GM06990 (cell line): ENCODE measurements at places on chromosomes 3 and 15.

GRCh38 chr3:49158103-49158709, 7.9 kb downstream of the CCDC71 start:
- no peak for DNase-seq

DNA sequence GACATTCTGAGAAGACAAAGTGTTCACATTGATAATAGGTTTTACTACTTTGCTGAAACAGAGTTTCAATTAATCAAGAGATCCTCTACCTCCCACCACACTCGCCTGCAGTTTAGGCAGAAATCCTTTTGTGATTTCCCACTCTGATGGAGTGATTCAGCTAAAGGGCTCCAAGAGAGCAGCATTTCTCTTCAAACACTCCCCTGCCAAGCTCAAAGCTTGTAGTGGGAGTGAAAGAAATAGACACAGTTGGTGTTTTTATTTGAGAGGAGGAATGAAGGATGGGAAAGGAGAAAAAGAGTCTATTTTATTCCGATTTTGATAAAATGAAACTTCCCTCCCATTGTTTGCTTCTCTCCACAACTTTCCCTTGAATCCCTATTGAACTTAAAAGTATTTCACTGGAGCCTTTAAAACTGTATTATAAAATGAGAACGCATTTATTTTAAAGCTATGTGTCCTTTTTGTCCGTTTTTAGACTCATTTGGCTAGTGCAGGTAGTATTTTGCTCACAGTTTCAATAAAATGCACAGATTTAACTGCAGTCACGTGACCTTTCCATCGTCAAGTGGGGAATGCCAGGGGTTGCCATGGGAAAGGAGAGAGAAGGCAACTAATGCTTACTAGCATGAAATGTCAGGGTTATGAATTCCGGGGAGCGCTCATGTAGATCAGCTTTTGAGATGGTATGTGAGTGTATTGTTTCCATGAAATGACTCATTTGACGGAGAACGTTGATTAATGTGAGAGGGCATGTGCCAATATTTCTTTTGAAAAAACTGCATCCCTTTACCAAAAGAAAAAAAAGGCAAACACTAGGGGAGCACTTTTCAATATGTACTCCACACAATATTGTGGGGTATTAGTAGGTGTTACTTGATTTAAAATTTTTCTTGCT, 7.7 kb upstream of the OSBPL11 start:
- no peak for DNase-seq

DNA sequence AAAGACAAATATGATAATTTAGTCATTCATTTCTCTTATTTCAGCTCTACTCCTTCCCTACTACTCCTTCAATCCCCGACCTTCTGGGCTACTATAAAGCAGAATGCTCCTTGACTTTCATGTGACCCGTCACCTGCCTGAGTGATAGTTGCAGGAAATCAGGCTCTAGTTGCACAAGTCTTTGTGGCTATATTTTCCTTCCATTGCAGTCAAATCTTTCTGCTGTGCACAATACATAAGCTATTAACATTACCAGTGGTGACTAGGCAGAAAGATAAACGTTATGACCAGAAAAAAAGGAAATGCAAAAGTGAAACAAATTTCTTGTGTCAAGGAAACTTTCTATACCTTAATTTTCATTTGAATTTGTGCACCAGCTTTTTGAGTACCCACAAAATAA, 2.3 kb downstream of the SUCNR1 start:
- DNase-seq = peak; percentile 29

GRCh38 chr3:110973263-110973895, 98.2 kb upstream of the NECTIN3 start:
- no peak for DNase-seq

DNA sequence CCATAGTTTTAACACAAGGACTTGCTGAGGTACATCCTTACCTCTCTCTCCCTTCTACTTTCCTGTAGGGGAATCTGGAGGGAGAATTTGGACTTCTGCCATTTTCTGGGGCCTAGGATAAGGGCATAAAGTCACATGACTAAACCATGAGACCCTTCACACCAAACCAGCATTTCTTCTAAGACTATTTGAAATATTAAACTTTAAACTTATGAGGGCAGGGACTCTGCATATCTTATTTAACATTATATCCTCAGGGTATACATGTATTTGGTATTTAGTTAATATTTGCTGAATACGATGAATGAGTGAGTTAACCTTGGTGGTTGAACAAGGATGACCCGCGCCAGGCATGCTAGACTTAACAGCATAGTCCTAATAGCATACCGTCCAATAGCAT, 63.4 kb downstream of the USP13 start:
- DNase-seq = no peak

GRCh38 chr3:141469720-141470119, 17.1 kb upstream of the RASA2 start:
- DNase-seq = no peak

DNA sequence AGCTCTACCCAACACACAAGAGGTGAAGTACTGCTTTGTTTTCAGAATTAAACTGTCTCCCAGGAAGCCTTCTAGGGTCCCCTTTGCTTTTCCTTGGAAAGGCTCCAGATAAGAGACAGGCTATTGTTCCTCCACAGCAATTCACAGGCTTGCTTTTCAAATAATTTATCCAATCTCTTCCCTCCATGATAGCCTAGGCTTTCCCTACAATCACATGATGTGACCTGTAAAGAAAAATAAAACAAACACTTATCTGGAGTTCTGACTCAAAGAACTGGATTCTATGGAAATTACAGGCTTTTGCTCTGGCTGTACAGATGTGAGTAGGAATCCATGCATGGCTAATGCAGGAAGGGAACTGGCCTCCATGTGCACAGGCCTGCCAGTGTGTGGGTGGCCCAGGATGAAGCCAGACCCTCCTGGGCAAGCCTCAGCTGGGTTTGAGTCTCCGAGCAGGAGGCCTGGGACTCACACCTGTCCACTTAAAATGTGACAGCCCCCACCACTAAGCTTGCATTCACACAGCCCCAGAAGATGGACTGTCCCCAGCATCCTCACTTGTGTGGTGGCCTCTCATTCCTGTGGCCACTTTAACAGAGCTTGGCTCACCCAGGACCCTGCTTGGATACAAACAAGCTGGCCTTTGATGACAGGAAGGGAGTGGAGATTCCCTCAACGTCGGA, 75.8 kb upstream of the LEKR1 start:
- no peak for DNase-seq

DNA sequence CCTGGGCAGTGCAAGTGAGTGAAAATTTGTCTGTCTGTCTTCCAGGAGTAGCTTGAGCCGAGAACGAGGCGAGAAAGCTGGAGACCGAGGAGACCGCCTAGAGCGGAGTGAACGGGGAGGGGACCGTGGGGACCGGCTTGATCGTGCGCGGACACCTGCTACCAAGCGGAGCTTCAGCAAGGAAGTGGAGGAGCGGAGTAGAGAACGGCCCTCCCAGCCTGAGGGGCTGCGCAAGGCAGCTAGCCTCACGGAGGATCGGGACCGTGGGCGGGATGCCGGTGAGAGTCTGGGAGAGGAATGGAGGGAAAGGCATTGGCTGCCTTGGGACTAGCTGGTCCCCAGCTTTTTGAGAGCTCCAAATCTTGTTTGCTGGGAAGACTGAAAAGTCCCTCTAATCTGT, 10.2 kb upstream of the FAM131A start:
- no peak for DNase-seq

GRCh38 chr3:32568953-32569352, 1.7 kb downstream of the DYNC1LI1 start:
- no peak for DNase-seq

DNA sequence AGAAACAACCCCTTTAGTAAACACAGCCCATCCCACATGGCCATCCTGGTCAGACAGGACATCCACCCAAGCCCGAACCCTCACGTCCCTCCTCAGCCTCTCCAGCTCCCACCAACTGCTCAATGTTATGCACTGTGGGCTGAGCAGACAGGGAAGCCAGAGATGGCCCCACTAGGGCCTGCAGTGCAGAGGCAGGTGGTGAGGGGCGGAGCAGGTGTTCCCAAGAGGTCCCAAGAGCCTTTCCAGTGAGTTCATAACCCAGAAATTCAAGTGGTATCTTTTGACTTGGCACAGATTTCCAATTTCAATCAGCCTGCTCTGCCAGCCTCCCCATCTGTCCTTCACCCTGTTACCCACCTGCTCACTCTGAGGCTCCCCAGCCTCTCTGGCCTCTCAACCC, 130.3 kb downstream of the LIPC start:
- DNase-seq = no peak

GRCh38 chr3:78642226-78643035, 1125.4 kb downstream of the ROBO1 start:
- DNase-seq = no peak

GRCh38 chr3:152269831-152270734, 1.4 kb downstream of the MBNL1 start:
- DNase-seq = no peak

DNA sequence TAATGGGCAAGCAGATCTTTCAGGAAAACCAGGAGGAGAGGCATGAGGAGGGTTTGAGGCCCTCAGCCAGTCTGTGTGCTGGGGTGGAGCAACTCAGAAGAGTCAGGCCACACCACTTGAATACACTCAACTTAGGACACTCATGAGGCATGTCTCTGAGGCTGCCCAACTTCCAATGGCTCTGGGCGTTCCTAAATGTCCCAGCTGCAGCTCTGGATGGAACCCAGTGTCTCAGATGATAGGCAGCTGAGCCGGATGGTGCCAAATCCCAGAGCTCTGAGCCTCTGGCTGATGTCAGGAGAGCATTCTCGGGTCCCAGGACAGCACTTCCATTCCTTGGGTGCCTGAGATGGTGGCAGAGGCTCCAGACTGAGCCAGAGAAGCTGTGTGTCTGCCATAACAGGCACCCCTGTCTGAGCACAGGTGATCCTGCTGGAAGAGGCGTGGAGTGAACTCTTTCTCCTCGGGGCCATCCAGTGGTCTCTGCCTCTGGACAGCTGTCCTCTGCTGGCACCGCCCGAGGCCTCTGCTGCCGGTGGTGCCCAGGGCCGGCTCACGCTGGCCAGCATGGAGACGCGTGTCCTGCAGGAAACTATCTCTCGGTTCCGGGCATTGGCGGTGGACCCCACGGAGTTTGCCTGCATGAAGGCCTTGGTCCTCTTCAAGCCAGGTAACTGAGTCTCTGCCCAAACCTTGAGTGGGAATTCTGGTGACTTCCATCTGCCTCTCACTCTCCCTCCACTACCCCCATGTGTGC, 2.8 kb downstream of the NR2E3 start:
- DNase-seq = no peak

DNA sequence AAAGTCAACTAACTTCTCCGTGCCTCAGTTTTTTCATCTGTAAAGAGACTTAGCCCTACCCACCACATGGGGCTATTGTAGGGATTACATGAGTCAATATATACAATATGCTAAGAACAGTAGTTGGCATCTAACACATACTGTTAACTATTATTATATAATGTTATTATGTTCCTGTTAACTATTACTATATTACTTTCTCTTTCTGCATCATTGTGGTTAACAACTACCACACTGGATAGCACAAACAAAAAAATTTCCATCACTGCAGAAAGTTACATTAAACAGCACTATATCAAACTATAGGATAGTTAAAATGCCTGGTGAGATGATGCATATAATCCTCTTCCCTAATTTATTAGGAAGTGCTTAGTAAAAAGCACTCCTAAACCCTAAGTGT, 23.7 kb downstream of the STAG1 start:
- DNase-seq = no peak

GRCh38 chr3:194755671-194756459, 70.2 kb downstream of the FAM43A start:
- no peak for DNase-seq

GRCh38 chr3:18086078-18086477, 339.1 kb downstream of the SATB1 start:
- no peak for DNase-seq

GRCh38 chr15:90742087-90742486, 24.9 kb downstream of the BLM start:
- DNase-seq = no peak

- peak; percentile 71 for DNase-seq
Observed at GRCh38 chr3:46909535-46910161, 32.1 kb downstream of the PTH1R start.

GRCh38 chr15:71362987-71363968, 248.0 kb downstream of the THSD4 start:
- DNase-seq = no peak

DNA sequence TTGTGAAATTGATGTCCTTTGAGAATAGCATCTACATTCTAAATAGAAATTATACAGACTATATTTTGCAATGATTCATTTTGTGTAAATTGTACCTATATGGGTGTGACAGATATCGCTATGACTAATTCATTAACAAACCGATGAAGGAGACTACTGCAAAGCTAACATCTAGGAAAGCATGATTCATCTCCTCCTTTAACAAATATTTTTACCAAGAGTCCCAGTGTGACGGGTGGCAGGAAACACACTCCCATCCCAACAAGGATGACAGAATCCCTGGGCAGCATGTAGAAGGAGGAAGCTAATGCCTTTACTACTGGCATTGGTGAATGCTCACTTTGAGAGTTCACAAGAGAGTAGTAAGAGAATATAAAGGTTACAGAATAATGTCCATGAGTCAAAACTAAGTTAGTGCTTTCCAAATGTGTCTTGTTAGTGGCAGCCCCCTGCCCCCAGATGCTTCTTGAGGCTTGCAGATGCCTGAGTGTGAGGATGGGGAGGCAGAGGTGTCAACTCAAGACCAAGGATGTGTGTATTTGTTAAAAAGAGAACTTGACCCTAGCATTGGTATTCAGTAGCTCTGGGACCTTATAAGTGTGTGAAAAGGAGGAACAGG, 180.6 kb downstream of the FMN1 start:
- DNase-seq = no peak

DNA sequence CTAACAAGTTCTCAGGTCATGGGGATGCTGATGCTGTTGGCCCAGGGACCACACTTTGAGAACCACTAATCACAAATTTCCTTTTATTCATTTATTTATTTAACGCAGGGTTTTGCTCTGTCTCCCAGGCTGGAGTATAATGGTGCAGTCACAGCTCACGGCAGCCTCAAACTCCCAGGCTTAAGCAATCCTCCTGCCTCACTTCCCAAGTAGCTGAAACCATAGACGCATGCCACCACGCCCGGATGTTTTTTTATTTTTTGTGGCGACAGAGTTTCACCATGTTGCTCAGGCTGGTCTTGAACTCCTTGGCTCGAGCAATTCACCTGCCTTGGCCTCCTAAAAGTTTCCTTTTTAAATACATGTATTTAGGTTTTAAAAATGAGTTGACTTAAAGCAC, 20.7 kb upstream of the ISLR2 start:
- no peak for DNase-seq

GRCh38 chr15:57288926-57289580, 87.3 kb upstream of the CGNL1 start:
- DNase-seq = no peak

GRCh38 chr3:70003119-70003518, 3.6 kb downstream of the SAMMSON start:
- no peak for DNase-seq

- DNase-seq = no peak
Observed at GRCh38 chr3:22157848-22158247, 406.8 kb upstream of the ZNF385D start.

- DNase-seq = peak; percentile 62
Observed at GRCh38 chr15:41969851-41970431, 2.4 kb downstream of the EHD4 start.

GRCh38 chr3:4548780-4549179, 55.6 kb downstream of the ITPR1 start:
- DNase-seq = no peak

- DNase-seq = no peak
Observed at GRCh38 chr15:87345961-87346360, 910.6 kb downstream of the NTRK3 start.

GRCh38 chr15:27359586-27359985, 388.6 kb downstream of the GABRG3 start:
- DNase-seq = no peak
